ENCODE measurements at places on chromosomes 6 and 20. TPM values are rescaled to one million over a fixed set of nuclear protein-coding genes. Genes with fewer than 3 reads are reported as not detected.

DNA sequence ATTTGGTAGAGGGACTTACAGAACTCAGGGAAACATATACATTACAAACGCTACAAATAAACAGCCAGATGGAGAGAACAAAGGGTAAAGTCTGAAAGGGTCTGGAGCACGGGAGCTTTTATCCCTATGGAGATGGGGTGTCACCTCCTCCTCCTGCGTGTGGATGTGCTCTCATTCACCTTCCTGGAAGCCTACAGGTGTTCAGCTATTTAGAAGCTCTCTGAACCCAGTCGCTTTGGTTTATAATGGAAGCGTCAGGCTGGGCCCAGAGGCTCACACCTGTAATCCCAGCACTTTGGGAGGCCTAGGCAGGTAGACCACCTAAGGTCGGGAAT lies 17.7 kb upstream of the ITCH start:
- DNase-seq: no peak

Gene RIMS4
- 0.61 TPM for polyA plus RNA-seq

Gene CST1
- polyA plus RNA-seq: not detected

Gene NFATC2
- polyA plus RNA-seq: 1.8 TPM
